Upper lobe of right lung (tissue), 1 donor: ENCODE measurements at places on chromosomes 12 and 14.

DNA sequence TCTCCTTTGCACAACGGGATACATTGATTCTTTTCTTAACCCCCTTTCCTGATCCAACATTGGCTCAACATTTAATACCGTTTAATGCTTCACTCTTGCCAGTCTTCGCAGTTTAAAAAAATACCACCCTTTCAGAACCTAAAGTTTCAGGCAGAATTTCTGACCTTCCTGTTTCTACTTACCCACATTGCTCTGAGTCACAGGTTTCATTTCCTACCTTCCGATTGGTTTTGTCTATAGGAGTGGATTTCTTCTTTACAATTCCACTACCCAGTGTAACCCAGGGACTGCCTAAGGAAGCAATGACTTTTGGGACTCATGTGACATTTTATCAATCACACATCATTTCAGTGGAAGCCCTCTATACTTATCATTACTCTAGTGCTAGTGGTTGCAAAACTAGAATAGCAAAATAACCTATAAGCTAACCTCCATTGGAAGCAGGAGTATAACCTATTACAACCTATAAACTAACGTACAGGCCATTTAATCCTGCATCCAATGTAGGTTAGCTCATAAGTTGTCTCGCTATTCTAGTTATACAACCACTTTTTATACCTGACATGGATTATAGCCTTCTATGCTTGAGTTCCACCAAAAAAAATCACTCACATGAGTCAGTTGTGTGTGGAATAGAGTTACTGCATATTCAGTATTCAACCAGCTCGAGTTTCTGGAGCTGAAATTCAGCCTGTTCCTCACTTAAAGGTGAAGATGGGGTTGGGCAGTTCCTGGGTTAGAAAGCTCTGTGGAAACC lies 64.9 kb upstream of the KITLG start:
- DNase-seq: no peak

GRCh38 chr14:36076197-36076596 lies 100.3 kb downstream of the PTCSC3 start:
- no peak for DNase-seq

GRCh38 chr12:29486972-29487371 lies 10.5 kb downstream of the OVCH1 start:
- DNase-seq: no peak

DNA sequence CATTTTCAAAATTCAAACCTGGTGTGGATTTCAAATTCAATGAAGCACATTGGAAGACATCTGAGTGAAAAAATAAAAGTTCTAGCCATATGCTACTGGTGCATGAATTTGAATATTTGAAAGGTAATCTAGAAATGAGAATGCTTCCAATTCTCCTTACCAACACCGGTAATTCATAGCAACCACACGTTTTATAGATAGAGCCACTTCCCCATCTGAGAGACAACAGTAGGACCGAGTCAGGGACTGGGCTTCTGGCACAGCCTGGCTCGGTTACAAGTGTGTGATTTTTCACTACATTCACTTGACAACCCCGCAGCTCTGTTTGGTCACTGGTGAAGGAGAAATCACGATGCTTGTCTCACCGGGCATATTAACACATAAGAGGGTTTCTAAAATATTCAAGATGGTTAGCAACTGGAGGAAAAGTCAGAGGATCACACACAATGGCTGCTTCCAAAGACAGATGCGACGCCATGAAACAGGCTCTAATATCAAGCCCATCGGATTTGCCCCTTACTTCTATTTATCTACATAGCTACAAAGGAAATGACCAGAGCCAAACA lies 86.5 kb upstream of the FOXN3 start:
- DNase-seq: no peak

DNA sequence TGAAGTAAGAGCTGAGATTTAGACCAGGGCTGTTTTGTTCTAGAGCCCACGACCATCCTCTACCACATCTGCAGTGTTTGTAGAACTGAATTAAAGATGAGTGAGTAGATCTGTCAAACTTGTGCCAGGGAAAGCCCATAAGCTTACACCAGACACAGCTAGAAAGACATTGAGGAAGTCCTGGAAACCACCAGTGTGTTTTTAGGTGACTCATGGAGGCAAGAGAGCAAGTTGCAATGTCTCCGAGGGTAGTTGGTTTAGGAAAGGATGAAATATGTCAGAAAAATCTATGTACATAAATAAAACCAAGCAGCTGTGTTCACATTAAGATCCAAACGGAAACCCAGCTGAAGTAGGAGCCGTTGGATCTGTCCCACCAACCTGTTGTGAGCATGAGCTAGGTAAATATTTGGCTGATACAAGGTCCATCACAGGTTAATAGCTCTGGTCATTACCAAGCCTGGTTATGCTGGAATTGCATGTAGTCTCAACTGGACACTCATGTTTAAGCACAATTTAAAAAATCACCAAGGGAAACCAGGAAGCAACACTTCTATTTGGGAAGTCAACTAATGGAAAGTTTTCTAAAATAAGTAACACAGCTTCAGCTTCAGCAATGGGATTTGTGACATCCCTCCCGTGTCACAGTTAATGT lies 49.9 kb upstream of the PLEKHG3 start:
- DNase-seq: no peak

DNA sequence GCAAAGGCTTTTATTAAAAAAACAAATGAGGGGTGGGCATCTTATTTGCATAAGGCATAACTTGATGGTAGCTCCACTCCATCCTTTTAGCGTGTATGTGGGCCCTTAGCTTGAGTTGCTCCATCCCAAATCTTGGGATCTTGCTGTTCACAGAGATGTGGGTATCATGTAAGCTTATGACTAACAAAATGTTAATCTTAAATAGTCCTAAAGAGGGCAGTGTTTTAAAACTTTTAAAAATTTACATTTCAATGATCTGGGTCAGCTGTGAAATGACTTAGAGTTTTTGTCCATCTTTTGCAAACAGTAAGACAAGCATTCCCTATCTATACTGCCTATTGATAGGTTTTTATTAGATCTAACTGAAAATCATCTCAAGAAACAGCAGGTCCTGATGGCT lies 86.0 kb downstream of the SLCO1A2 start:
- DNase-seq: no peak

- no peak for DNase-seq
These were observed 4.2 kb upstream of the PLEKHA5 start for GRCh38 chr12:19125325-19125724.

- DNase-seq: no peak
These were observed 233.0 kb downstream of the SSPN start for GRCh38 chr12:26428420-26428819.

DNA sequence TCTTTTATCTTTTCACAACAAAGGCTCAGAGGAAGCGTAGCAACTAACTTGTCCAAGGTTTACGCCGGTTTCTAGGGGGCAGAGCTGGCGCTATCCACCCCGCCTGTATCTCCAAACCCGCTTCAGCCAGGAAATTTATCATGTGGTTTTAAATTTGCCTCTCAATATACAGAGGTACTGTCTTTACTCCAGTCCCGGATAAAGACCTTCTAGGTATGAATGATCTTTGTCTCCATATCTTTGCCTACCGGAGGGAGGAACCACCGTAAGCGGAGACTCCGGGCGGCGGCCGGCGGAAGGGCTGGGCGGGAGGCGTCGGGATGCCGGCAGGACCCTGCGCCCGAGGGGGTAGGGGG lies 693 bp upstream of the RIMKLB start:
- no peak for DNase-seq
